Activated naive CD4-positive, alpha-beta T cell (primary cell): ENCODE measurements at places on chromosomes 7 and 10.

- no peak for DNase-seq
Observed at GRCh38 chr7:99000904-99001465, 122.7 kb downstream of the TRRAP start.

DNA sequence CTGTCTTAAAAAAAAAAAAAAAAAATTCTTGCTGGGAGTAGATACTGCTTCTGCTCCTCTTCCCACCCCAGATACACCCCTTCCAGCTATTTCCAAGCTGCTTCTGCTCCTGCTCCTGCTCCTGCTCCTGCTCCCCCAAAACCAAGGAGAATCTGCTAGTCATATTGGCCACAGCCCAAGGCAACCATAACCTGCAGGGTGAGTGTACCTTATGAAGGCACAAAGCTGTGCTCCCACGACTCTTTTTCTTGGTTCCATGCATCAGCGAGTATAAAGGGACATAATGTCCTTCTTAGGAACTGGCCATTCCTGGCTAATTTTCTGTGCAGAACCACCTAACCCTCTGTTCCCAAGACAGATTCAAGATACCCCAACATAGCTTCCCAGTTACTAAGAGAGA, 129.5 kb upstream of the CDK1 start:
- no peak for DNase-seq

- DNase-seq = no peak
Observed at GRCh38 chr7:157073335-157073734, 62.9 kb upstream of the MNX1 start.

DNA sequence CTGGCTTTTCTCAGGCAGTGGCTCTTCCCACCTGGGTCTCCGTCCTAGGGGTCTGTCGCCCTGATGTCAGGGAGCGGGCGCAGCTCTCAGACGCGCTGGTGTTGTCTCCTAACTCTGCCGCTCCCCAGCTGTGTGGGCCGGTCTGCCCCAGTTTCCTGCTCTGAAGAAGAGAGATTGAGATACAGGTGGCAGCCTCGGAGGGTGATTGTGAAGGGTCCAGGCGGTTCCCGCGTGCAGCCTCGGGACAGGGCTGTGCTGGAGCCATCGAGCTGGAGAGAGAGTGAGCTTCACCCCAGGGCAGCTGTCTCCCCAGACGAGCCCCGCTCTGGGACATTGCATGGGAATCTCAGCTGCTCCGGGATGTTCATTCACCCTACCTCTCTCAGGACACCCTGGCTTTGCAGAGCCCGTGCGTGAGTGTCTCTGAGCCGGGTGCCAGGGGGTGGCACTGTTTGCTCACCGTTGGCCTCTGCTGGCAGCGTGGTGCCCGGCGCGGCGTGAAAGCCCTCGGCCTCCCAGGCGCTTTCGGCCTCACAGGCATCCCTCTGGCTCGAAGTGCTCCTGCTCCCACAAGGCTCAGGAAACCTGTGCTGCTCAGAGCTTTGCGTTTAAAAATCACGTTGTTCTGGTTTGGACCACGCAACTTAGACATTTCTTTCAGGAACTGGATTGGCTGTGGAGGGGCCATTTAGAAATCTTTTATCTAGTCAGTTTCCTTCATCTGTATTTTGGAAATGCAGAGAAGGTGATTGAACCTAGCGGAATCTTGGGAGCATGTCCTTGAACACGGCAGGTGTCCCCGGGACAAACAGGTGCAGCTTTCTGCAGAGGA, 33.8 kb upstream of the ZFAND2A start:
- peak; percentile 46 for DNase-seq

- DNase-seq = no peak
Observed at GRCh38 chr7:37511915-37512314, 63.3 kb upstream of the ELMO1 start.

GRCh38 chr10:62978482-62978881, 154.6 kb upstream of the NRBF2 start:
- no peak for DNase-seq

DNA sequence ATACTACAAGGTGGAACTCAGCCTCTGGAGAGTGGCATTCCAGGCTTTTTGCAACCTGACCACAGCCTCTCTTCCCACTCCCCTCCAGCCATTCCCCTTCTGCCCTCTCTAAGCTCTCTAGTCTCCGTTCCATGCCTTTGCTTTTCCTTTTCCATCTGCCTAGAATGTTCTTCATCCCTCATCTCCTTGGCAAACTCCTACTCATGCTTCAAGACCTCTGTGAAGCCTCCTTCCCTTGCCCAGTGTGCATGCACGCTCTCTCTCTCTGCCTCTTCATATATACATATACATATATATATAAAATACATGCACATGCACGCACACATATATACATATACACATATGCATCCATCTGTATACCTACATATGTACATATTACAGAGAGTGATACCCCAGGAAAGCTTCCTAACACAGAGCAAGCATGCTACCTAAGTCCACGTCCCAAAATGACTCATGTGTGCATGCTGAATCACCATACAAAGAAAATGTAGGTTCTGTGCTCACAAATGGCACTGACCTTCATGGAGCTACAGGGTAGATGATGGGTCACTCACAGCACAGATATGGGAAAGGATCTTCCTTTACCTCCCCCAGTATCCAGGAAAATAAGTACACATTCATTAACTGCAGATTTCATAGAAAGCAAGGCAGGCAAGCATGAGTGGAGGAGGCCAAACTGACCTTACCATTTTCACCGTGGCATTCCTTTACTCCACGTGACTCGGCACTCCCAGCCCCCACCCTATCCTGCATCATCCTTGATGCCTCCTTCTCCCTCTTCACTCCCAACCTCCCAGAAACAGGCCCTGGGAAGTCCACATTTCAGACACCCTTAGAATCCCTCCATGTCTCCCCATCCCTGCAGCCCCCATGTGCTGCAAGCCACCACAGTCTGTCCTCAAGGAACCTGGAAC, 238.4 kb upstream of the ZMIZ1 start:
- no peak for DNase-seq

DNA sequence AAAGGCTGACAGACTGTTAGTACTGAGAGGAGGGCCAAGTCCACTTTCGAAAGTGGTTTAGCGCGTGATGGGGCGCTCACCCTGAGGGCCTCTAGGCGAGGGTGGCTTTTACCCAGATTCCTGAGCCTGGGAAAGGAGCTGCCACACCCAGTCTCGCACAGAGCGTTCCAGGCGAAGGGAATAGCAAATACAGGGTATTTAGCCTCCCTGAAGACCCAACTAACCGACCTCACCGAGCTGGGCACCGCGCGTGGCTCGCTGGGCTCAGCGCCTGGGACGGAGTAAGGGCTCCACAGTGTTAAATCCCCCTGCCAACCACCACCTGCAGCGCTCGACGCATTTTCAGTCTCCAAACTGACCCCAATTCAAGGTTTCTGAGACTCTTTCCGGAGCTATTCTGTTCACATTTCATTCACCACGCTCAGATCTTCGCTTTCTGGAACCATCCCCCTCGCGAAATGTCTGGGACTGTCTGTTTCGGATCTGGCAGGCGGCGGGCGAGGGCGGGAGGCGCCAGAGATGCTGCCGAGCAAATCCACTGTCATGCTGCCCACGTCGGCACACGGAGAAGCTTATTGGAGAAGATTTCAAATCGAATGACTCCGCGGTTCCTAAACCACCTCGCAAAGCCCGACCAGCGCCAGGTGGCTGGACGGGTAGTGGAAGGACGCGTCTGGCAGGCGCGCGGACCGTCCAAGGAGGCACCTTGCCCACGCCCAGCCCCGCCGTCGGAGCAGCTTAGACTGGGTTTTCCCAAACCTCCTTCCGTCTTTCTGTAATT, 1.4 kb upstream of the OSBPL3 start:
- DNase-seq = peak; percentile 11

DNA sequence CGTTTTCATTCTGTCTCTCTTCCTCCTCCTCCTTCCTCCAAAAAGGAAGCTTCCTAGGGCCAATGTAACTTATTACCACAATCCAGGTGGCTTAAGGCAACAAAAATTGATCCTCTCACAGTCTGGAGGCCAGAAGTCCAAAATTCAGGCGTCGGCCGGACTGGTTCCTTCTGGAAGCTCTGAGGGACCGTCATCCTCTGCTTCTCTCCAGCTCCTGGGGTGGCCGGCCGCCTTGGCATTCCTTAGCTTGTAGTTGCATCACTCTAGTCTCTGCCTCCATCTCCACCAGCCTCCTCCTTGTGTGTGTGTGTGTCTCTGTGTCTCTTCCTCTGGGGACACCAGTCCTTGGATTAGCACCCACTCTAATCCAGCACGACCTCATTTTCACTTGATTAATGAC, 89.0 kb upstream of the NPTX2 start:
- DNase-seq = no peak

DNA sequence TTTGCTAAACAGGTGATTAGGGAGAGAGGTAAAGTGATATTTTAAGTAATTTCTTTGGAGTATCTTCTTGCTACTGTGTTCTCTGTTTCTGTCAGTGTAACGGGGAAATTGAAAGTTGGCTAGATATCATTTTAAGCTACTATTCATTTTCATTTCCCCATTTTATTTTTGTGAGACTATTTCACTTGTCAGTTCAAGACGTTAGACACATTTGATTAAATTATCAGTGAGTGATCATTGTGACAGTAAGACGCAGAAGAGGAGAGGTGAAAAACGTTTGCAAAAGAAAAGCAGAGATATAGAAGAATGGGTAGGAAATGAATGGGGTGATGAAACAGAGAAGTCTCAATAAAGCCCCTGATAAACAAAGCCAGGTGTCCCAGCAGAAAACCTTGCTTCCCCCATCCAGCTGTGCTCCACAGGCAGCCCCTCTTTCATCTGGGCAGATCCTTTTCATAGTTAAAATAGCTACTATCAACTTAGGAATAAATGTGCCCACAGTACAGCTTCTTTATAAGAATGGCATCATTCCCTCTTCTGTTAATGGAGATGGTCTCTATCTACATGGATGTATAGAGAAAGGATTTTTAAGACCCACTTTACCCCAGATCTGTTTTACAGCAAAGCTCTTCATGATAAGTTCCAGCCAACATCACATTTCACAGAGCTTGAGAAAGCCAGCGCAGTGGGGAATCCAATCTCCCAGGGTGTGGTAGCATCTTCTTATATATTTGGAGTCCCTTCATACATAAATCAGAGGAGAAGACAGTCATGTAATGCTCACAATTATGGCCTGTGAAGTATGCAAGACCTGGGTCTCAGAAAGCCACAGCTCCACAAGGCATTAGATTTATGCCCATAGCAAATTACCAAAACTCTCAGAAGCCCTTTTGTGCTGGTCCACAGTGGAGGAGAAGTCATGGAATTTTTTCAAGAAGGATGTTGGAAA, 138.1 kb upstream of the ITGB1 start:
- DNase-seq = no peak

DNA sequence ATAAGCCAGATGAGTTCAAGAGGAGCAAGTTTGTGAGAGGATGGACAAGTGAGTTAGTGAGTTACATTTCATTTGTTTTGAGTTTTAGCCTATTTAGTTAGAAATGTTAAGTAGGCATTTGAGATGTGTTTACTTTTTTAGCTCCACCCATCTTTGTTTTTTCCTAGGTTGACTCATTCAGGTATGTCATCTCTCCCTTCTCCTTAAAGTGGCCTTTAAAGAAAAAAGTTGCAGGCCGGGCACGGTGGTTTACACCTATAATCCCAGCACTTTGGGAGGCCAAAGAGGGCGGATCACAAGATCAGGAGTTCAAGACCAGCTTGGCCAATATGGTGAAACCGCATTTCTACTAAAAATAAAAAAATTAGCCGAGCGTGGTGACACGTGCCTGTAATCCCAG, 71.2 kb downstream of the BMPR1A start:
- no peak for DNase-seq

DNA sequence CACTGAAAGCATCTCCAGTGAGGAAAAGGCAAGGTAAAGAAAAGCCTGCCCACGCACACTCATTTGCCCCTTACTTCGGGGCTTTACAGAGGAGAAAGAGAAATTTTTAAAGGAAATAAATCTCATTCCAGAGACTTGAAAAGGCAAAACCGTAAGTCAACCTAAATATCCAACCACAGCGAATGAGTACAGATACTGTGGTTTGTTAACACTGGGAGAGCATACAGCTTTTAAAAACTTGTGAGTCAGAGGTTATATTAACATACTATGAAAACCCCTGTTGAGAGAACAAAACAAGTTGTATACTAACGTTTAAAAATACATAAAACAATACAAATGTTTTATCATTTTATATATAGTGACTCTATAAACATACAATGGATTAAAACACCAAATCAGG, 28.6 kb upstream of the ST7 start:
- DNase-seq = no peak

- DNase-seq = no peak
Observed at GRCh38 chr7:20846791-20847190, 60.1 kb upstream of the SP8 start.

DNA sequence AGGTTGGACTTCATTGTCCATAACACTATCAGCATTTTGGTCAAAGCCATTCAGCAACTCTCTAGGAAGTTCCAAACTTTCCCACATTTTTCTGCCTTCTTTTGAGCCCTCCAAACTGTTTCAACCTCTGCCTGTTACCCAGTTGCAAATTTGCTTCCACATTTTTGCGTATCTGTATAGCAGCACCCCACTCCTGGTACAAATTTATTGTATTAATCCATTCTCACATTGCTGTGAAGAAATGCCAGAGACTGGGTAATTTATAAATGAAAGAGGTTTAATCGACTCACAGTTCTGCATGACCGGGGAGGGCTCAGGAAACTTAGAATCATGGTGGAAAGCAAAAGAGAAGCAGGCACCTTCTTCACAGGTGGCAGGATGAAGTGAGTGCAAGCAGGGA, 198.8 kb downstream of the MTERF1 start:
- DNase-seq = no peak

GRCh38 chr7:37405128-37405527, 43.5 kb downstream of the ELMO1 start:
- DNase-seq = no peak

DNA sequence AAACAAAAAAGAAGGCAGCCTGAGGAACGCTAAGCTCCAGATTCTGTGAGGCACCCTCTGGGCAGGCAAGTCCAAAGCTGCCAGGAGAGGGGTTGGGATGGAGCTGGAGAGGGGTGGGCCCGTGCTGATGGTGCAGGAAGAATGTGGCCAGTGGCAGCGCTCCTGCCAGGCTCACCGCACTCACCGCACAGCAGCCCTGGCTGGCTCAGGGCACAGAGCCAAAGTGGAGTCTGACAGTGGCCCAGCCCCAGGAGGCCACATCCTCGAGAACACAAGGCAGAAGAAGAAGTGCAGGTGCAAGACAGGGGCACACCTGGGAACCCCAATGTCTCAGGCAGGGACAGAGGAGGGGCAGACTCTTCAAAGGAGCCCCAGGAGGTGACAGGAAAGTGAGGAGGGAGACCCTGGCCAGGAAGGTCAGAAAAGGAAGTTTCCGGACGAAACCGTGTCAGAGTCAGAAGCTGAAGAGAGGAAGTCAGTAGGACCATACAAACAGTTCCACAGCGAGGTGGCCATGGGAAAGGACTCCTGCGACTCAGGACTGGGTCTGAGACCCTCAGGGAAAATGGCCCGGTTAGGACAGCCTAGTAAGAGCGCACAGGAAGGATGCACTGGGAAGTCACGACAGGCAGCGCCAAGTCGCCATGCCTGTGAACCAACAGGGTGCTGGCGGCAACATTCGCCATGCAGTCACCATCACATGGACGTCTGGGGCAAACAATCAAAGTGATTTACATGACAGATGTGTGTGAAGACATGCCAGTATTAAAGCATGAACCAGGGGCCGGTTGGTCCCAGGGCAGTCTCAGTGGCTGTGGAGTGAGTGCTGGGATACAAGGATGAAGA, 54.4 kb downstream of the COBL start:
- DNase-seq = no peak

- DNase-seq = no peak
Observed at GRCh38 chr7:36203071-36203790, 50.2 kb downstream of the EEPD1 start.
